Stimulated activated CD4-positive, alpha-beta T cell treated with anti-CD3 and anti-CD28 coated beads, TNF-alpha, amount 100 ng/mL, for 4 hours (primary cell): ENCODE measurements at places on chromosomes 1 and 21.

GRCh38 chr1:148355976-148356375, 127.1 kb downstream of the PPIAL4G start:
- no peak for DNase-seq

GRCh38 chr1:212139526-212140135, 104.1 kb downstream of the DTL start:
- no peak for DNase-seq

DNA sequence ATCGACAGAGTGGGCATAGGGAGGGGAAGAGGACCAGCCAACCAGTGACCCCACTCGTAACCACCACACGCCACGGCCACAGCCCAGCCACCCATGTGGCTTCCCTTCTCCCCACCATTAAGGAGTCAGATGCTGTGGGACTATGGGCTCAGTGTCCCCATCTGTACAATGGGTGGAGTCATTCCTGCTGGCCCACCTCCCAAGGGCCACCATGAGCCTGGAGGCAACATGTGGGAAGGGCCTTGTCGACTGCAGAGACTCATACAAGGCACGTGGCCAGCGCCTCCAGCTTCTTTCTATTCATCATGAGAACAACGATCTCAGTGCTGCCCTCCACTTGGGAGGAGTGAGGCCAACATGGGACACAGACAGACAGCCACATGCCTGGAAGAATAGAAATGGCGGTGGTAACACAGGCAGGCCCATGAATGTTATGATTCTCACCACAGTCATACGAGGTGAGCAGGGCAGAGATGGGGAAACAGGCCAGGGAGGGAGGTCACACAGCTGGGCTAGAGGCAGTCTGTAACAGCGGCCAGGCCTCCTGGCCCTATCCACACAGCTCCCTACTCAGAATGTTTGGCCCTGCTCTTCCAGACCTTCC, 16.1 kb downstream of the LRP8 start:
- DNase-seq: no peak

DNA sequence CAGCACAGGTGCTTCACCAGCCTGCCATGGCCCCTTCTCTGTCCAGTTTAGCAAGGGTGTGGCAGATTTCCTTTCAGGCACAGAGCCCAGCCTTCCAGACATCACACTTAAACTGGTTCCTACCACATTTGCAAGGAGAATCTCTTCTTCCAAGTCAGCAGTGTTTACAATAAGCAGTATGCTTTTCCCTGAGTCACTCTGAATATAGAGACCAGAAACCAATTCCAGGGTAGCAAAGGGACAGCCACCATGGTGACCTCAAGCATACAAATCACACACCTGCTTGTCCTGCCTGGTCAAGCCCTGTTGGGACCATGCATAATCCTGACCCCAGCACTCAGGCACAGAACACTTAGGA, 8.7 kb upstream of the CBR3 start:
- no peak for DNase-seq

DNA sequence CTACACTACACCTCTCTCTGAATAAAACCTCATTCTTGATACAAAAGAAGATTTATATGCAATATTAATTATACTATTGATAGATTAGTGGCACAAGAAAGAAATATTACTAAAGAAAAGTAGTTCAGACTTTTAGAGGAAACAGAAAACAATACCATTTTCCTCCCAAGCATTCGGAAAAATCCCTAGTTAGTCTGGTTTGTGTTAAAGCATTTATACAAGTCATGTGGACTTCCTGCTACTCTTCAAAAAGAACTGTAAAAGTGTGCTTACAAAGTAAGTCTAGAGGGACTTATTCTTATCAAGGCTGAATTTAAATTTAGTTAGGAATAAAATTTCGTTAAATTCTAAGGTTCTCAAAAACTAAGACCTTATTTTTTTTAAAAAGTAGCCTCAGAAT, 129.1 kb downstream of the ATP1B1 start:
- no peak for DNase-seq
